ENCODE measurements at places on chromosomes 13 and 19. TPM values are rescaled to one million over a fixed set of nuclear protein-coding genes. Genes with fewer than 3 reads are reported as not detected.

The MYH14 gene
- total RNA-seq = 28.5 TPM

- no peaks in the 10 kb centered on the region for H3K4me1 ChIP-seq
- no peaks in the 10 kb centered on the region for H3K27me3 ChIP-seq
- H3K4me3 ChIP-seq = no peak overlapping the region
- no peak overlapping the region for H3K27ac ChIP-seq
- DNase-seq = no peak
Measured at GRCh38 chr13:98527526-98527925, 49.4 kb downstream of the STK24 start.

- H3K27me3 ChIP-seq = no peaks in the 10 kb centered on the region
- H3K36me3 ChIP-seq = no peaks in the 10 kb centered on the region
- H3K4me3 ChIP-seq = no peak overlapping the region
- no peak overlapping the region for H3K27ac ChIP-seq
- no peak for DNase-seq
Measured at GRCh38 chr13:60691268-60691667, 294.2 kb downstream of the TDRD3 start.

DNA sequence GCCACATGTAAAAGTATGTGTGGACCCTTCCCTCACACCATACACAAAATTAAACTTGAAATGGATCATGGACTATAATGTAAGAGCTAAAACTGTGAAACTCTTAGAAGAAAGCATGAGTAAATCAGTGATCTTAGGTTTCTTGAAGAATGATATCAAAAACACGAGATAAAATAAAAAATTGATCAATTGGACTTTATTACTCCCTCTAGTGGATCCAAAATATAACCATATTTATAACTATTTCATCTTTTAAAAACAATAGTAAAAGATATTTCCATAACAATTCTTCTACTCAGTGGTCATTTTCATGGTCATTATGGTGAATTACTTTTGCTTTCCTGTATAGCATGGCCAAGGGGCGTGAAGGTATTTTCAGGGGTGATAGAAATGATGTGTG is 174.6 kb upstream of the LSM14A start:
- 0 out of 2 replicates have a peak overlapping the region, but pooled peaks have one; percentile 56 for H3K4me3 ChIP-seq
- no peaks in the 10 kb centered on the region for H3K4me1 ChIP-seq
- H3K27me3 ChIP-seq = no peaks in the 10 kb centered on the region
- H3K27ac ChIP-seq = no peak overlapping the region
- H3K36me3 ChIP-seq = no peaks in the 10 kb centered on the region
- peak; percentile 15 for DNase-seq

- H3K27ac ChIP-seq = no peak overlapping the region
- H3K4me1 ChIP-seq = peaks cover 19% of the 10 kb centered on the region
- H3K36me3 ChIP-seq = no peaks in the 10 kb centered on the region
- no peaks in the 10 kb centered on the region for H3K27me3 ChIP-seq
Measured at GRCh38 chr19:51010066-51010795, 8.8 kb upstream of the KLK8 start.

The IL17D gene
- 1.1 TPM for total RNA-seq

The ZNF582 gene
- not detected for total RNA-seq

GRCh38 chr13:114015969-114016295 is 42.1 kb upstream of the C13orf46 start:
- DNase-seq = no peak
- no peaks in the 10 kb centered on the region for H3K36me3 ChIP-seq
- H3K4me1 ChIP-seq = peaks cover 6% of the 10 kb centered on the region
- H3K27ac ChIP-seq = peak overlapping the region; percentile 52
- no peak overlapping the region for H3K4me3 ChIP-seq
- no peaks in the 10 kb centered on the region for H3K27me3 ChIP-seq

DNA sequence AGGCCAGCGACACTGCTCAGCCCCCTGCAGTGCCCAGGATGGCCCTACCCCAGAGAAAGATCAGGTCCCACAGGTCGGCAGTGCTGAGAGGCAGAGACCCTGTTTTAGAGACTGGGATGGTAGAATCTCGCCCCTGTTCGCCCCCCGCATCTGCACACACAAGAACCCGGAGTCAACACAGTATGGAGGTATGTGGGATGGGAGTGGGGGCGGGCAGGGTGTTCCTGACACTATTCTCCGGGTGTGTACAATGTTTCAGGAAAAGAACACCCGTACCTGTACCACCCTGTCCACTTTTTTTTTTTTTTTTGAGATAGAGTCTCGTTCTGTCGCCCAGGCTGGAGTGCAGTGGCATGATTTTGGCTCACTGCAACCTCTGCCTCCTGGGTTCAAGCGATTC is 19.3 kb downstream of the PIP5K1C start:
- no peaks in the 10 kb centered on the region for H3K4me1 ChIP-seq
- H3K36me3 ChIP-seq = peaks cover 11% of the 10 kb centered on the region
- no peak for DNase-seq
- no peaks in the 10 kb centered on the region for H3K27me3 ChIP-seq
- H3K27ac ChIP-seq = no peak overlapping the region

GRCh38 chr13:113211774-113212173 is 2.4 kb downstream of the CUL4A start:
- H3K27me3 ChIP-seq = no peaks in the 10 kb centered on the region
- DNase-seq = peak; percentile 19
- peaks cover 36% of the 10 kb centered on the region for H3K4me1 ChIP-seq
- H3K36me3 ChIP-seq = peaks cover 13% of the 10 kb centered on the region

DNA sequence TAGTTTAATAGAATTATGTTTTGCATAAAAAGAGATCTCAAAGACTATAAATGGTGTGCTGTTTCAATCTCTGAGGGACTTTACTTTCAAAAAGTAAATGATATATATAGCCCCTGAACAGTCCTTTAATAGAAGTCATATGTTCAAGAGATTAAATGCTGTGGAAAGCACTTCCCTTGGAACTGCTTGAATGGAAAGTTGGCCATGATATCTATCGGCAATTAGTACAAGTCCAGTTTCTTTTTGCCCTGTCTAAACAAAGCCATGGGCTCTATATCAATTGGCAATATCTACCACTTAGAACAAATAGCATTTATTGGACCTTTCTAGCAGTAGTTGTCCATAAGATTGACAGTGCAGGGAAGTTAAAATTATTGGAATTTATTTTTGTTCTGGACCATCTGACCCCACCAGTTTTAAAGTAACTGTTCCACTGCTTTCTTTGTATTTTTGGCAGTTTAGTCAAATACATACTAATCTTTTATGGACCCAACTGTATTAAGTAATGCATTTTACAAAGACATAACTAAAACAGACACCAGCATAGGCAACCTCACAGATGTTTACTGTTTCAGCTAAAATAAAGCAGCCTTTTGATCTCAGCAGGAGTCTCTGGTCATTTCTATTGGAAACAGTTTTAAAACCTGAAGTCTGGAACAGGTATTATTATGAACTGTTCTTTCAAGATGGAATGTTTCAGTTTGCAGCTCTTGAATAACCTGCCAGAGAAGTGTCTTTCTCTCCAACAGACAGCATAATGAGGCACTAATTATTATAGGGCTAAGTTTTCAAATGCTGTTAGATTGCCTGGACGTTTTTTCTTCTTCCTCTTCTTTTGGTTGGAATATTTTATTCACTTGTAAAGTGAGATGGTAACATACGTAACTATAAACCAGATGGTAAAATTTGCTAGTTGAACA is 282.6 kb downstream of the DCLK1 start:
- no peak for DNase-seq
- no peak overlapping the region for H3K27ac ChIP-seq
- no peaks in the 10 kb centered on the region for H3K36me3 ChIP-seq
- no peak overlapping the region for H3K4me3 ChIP-seq
- no peaks in the 10 kb centered on the region for H3K27me3 ChIP-seq

The GSX1 gene
- not detected for total RNA-seq

The ATXN8OS gene
- not detected for total RNA-seq

DNA sequence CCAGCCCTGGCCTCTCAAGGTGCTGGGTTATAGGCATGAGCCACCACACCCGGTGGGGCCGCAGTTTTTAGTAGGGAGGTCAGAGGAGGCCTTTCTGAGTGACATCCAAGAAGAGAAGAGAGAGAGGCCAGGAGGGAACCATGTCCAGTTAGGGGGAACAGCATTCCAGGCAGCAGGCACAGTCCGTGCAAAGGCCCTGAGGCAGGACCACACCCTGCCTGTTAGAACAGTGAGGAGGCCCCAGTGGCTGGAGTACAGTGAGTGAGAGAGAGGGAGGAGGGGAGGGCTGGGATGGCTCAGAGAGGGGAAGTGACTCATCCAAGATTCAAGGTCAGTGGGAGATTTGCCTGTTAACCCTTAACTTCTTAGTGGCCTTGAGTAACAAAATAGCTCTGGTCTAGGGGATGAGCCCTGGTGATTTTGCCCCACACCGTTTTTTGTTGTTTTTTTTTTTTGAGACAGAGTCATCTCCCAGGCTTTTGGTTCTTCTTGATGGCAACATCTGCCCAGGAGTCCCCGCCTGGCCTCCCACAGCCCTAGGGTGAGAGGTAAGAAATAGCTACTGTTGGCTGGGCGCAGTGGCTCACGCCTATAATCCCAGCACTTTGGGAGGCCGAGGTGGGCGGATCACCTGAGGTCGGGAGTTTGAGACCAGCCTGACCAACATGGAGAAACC is 2.7 kb upstream of the PLIN3 start:
- DNase-seq = peak; percentile 97
- H3K4me3 ChIP-seq = no peak overlapping the region
- H3K36me3 ChIP-seq = no peaks in the 10 kb centered on the region
- H3K27ac ChIP-seq = peak overlapping the region; percentile 84
- H3K27me3 ChIP-seq = no peaks in the 10 kb centered on the region

The MADCAM1 gene
- 0.17 TPM for total RNA-seq

The FUT2 gene
- total RNA-seq = not detected

- peaks cover 2% of the 10 kb centered on the region for H3K4me1 ChIP-seq
- H3K4me3 ChIP-seq = no peak overlapping the region
- H3K27me3 ChIP-seq = no peaks in the 10 kb centered on the region
- H3K36me3 ChIP-seq = peaks cover 10% of the 10 kb centered on the region
- H3K27ac ChIP-seq = no peak overlapping the region
Measured at GRCh38 chr13:36329361-36329760, 16.8 kb downstream of the SPART start.

- H3K27me3 ChIP-seq = no peaks in the 10 kb centered on the region
- DNase-seq = peak; percentile 38
- peaks cover 12% of the 10 kb centered on the region for H3K4me1 ChIP-seq
- H3K27ac ChIP-seq = no peak overlapping the region
Measured at GRCh38 chr13:32889986-32890565, 126.1 kb upstream of the KL start.

The TBXA2R gene
- total RNA-seq = 0.77 TPM

The MAG gene
- total RNA-seq = not detected

DNA sequence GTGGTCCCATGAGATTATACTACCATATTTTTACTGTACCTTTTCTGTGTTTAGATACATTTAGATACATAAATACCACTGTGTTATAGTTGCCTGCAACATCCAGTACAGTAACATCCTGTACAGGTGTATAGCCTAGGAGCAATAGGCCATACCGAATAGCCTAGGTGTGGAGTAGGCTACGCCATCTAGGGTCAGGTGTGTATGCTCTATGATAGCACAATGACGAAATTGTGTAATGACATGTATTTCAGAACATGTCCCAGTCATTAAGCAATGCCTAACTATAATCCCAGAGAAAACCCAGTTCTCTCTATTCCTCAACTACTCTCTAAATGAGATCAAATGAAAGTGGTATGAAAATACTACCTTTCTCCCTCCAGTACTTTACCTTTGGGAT is 3.9 kb downstream of the SLC25A15 start:
- DNase-seq = no peak
- H3K4me3 ChIP-seq = no peak overlapping the region
- H3K27ac ChIP-seq = no peak overlapping the region
- H3K27me3 ChIP-seq = no peaks in the 10 kb centered on the region
- no peaks in the 10 kb centered on the region for H3K4me1 ChIP-seq

DNA sequence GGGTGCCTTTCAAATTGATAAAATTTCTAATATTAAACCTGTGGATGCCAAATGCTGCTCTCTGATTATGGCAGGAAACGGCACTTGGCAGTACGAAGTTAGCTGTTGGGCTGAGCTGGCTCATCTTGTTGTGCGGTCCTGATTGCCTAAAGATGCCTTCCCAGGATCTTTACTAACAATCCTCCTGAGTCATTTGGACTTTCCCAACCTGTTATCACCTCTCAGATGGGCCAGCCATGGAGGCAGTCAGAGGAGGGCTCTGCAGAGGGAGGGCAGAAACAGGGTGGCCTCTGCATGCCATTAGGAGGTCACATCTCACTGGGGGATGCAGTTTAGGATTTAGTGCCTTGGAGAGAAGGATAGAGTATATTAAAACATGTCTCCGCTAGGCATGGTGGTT is 27.3 kb downstream of the ALOX5AP start:
- no peaks in the 10 kb centered on the region for H3K4me1 ChIP-seq
- H3K27ac ChIP-seq = no peak overlapping the region
- DNase-seq = no peak
- H3K4me3 ChIP-seq = no peak overlapping the region
- H3K36me3 ChIP-seq = no peaks in the 10 kb centered on the region

The CDX2 gene
- total RNA-seq = 0.62 TPM

The AP1M2 gene
- total RNA-seq = 43.9 TPM

- DNase-seq = no peak
- H3K4me1 ChIP-seq = no peaks in the 10 kb centered on the region
- no peaks in the 10 kb centered on the region for H3K36me3 ChIP-seq
- H3K27ac ChIP-seq = no peak overlapping the region
Measured at GRCh38 chr13:102039264-102039663, 362.6 kb downstream of the FGF14 start.

DNA sequence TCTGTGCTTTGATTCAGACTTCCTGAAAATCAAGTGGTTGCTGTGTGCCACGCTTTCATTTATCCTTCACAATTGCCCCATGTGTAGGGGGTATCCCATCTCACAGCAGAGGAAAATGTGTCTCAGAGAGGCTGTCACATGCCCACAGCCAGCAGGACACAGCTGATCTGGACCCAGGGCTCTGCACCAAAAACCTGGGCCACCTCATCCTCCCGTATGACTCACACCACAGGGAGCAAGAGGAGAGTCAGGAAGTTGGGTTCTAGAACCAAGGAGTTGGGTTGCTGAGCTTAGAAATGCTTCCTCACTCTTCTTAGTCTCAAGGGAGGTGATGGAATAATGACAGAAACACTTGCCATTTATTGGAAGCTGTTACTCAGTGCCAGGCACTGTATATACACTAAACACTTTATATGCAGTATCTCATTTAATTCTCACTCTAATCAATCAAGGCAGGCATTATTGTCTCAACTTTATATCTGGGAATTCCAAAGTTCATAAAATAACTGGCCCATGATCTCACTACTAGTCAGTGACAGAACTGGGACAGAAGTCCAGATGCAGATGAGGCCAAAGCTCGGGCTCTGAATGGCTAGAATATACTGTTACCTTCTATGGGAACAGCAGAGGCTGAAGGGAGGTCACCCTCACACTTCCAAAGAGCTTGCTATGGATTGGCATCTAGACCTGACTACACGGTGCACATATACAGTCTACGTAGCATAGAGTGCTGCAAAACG is 47.7 kb upstream of the ATP12A start:
- H3K36me3 ChIP-seq = no peaks in the 10 kb centered on the region
- H3K4me1 ChIP-seq = no peaks in the 10 kb centered on the region
- peak; percentile 19 for DNase-seq
- H3K27ac ChIP-seq = no peak overlapping the region
- H3K4me3 ChIP-seq = no peak overlapping the region

- H3K27me3 ChIP-seq = peaks cover 52% of the 10 kb centered on the region
- H3K36me3 ChIP-seq = no peaks in the 10 kb centered on the region
- no peaks in the 10 kb centered on the region for H3K4me1 ChIP-seq
- H3K4me3 ChIP-seq = no peak overlapping the region
- no peak for DNase-seq
- H3K27ac ChIP-seq = no peak overlapping the region
Measured at GRCh38 chr19:41478875-41479756, 36.2 kb downstream of the ERICH4 start.
